ENCODE measurements at places on chromosomes 2 and 18.

DNA sequence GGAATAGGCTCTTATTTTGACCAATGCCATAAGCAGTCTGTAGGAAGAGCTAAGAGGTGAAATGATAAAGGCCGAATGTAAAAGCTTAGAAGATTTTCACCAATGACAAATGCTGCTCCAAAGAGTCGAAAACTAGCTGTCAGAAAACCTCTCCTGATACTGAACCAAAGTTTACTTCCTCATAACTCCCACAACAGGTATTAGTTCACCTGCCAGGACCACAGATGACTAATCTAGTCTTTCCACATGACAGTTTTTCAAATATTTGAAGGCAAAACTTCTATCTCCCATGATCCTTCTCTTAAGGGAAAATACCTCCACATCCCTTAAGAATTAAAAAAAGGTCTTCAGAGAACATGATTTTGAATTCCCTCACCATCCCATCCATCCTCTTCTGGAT, 473.2 kb upstream of the SPHKAP start:
- no peak for DNase-seq

GRCh38 chr2:71743995-71744675, 290.8 kb downstream of the DYSF start:
- no peak for DNase-seq

DNA sequence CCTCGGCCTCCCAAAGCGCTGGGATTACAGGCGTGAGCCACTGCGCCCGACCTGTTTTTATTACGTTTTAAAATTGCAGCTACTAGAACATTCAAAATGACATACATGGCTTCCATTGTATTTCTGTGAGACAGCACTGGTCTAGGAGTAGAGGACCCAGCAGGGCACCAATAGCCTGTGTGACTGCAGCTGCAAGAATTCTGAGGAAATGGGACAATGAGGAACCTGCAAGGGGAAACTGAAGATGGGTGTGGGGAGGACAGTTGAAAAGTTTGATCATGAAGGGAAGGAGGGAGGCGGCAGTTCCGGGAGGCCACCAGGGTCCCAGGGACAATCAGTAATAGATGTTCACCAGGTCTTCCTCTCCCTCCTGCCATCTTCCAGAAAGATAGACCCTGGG, 13.9 kb upstream of the DNPEP start:
- DNase-seq: no peak

GRCh38 chr2:25736899-25737515, 63.6 kb upstream of the DTNB start:
- DNase-seq: no peak

DNA sequence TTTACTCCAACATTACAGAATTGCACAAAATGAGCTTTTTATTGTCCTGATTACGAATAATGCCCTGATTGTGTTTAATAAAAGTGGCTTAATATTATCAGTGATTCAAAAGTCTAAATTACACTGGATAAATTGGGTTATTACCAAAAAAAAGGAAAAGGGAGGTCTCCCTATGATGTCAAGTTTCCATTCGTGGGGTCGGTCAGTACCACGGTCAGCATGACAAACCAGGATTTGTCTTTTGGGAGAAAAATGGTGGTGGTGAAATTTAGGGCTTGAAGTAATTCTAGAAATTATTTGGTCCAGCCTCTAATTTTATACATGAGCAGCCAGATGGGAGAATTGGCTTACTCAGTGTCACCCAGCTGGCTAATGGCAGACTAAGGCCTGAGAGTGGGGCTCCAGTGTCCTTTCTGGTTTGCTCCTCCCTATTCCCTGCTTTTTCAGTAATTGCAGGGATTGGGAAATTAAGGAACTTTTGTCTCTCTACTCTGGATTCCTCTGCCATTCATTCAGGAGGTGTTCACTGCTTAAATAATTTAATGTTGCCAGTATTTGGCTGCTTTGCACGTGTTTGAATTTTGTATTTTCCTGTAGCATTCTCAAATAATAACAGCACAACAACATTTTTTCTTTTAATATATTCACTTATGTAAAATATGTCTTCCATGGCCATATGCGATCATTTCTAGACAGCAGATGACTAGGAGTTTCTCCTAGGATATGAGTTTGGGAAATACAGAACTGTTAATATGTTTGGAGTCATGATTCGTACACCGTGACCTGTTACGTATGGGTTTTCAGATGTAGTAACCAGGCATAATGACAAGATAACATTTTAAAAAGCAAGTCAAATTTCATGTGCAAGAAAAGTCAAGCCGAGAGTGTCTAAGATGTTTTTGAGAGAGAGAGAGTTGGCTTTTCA, 128.9 kb upstream of the NOSTRIN start:
- no peak for DNase-seq

GRCh38 chr2:229996320-229996719, 72.4 kb downstream of the SLC16A14 start:
- no peak for DNase-seq

DNA sequence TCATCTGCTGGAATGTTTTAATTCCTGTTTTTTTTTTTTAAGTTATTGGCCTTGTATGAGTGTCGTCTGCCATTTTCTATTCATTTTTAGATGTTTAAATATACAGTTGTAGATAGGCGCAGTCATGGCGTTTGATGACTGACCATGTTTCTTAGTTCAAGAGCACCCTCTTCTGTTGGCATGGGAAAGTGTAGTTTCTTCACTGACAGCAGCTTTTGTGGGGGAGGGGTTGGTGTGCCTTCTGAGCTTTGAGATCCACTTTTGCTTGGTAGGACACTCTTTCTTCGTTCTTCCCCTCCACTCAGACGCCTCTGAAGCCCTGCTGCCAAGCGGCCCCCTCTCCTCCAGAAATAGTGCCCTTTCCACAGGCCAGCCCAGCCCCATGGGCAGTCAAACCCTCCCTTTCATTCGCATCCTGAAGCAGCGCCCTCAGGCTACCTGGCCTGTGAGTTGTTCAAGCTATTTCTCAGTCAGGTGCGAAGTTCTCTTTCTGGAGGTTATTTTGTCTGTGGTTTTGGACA, 492.0 kb downstream of the TNS1 start:
- DNase-seq: peak; percentile 91

DNA sequence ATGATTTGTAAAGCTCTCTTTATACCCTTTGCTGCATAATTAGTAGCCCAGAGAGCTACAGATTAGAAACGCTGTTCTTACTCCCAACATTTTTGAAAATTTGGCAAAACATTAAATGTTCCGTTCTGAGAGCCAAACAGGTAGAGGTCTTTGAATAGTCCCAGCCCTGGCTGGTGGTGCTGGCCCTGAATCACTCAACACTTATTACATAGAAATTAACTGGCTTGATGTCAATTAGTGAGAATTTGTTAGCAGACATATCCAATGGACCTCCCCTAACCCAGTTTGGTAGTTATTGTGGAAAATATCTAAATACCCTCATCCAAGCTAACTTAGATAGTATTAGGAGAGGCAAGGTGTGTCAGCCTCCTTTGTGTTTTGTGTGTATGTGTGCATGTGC, 440.7 kb downstream of the MTX2 start:
- DNase-seq: no peak

GRCh38 chr2:17538844-17539554, 1.5 kb upstream of the VSNL1 start:
- peak; percentile 87 for DNase-seq

GRCh38 chr2:161625314-161625919, 1.2 kb downstream of the SLC4A10 start:
- DNase-seq: peak; percentile 87

GRCh38 chr2:60540074-60540473, 13.4 kb downstream of the BCL11A start:
- DNase-seq: no peak

- DNase-seq: no peak
These were observed 58.1 kb upstream of the FOSL2 start for GRCh38 chr2:28334527-28334894.

GRCh38 chr2:160258492-160258805, 58.4 kb upstream of the ITGB6 start:
- DNase-seq: no peak

DNA sequence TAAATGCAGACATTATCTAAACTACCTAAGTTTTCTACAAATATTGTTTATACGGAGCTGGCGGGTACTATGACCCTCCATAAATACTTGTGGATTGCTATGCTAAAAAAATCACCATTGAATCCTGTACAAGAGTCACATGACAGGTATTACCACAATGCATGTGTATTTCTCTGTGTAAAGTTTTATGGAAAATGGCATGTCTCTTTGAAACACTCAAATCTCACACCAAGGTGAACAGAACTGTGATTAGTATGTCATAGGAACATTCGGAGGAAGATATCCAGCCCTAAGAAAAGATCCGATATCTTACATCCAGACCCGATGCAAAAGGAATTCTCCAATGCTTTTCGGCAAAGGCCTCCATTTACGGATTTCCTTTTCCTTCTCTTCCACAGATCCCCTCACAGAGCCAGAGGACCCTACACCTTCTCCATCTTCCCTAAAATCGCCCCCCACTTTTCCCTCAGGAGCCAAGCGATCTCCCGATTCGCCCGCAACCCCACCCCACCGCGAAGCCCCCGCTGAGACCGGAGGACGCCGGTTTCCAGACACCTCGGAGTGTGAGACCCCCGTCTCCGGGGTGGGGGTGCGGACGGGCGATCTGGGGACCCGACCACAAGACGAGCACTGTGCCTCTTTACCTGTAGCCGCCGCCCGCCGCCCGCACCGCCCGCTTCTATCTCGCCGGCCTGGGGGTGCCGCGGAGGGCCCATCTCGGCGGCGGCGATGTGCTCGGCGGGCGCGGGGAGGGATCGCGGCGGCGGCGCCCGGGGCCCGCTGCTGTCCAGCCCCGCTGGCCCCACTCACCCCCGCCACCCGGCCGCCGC, 1.2 kb downstream of the SAP130 start:
- DNase-seq: peak; percentile 27

Measured in mesendoderm (in vitro differentiated cells).